GM19239 (cell line): ENCODE measurements at places on chromosomes 6 and 20.

DNA sequence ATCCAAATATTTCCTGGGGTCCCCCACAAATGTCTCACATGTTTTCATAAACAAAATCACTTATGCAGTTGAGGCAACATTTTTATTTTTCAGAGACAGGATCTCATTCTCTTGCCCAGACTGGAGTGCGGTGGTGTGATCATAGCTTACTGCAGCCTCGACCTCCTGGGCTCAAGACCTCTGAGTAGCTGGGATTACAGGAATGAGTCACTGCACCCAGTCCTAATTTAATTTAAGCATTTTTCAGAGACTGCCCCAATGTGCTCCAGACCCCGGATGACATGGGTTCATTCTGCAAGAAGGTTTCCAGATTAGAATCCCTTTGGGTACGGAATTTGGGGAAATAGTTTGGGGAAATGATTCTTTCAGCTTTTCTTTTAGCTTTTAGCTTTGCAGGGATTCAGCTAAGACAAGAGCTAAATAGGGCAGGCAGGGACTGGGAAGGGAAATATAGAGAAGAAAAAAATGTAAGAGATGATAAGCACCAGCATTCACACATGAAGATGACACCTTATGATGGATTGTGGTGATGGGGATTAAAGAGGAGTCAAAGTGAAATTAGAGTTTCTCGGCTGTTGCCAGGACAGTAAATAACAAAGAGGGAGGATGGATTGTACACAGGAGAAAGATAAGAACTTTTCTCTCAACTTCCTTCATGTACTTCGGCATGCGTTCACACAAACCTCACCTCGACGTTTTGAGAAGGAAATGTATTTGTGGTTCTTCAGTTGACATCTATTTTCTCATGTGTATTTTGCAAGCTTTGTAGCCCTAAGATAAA is 169.4 kb upstream of the TAB2 start:
- DNase-seq, result no peak

- no peak for DNase-seq
Measured at GRCh38 chr20:33532753-33533459, 43.0 kb downstream of the CBFA2T2 start.

- no peak for DNase-seq
Measured at GRCh38 chr20:60400567-60400966, 442.3 kb downstream of the CDH26 start.

- no peak for DNase-seq
Measured at GRCh38 chr6:2517855-2518473, 232.8 kb downstream of the MYLK4 start.

GRCh38 chr6:111534231-111534751 is 51.3 kb upstream of the REV3L start:
- DNase-seq, result no peak

DNA sequence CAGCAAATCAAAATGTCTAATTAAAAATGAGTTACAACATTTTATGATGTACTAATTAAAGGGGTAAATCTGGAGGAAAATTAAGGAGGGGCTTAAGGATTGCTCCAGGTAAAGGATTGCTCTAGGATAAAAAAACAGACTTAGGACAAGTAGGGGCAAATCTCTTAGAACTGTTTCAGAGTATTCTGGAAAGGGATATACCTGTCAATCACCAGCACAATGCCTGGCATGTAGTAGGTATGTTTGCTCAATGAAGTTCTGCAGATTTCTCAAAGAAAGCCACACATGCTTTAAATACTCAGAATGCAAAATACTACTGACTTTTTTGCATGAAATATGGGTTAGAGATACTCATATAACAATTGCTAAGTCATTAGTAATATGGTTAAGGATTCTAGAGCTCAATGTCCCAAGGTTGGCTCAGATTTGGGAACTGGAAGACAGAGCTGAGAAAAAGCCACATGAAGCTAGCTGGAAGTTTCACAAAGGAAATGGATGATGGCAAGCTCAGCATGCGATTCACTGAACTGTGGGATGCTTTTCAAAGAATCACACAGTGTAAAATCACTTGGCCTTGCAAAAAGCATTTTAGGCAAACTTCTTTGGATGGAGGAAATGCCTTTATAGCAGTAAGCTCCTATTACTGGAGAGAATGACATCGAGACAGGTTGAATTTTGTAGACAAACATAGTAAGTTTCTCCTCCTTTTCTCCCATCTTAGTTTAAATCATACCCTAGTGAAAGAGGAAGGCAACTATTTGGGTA is 72.8 kb downstream of the MAP3K5 start:
- no peak for DNase-seq

GRCh38 chr6:149990661-149991471 is 27.1 kb downstream of the ULBP1 start:
- no peak for DNase-seq

GRCh38 chr20:752291-752690 is 16.0 kb downstream of the SLC52A3 start:
- no peak for DNase-seq

GRCh38 chr6:169106176-169106575 is 147.5 kb downstream of the THBS2 start:
- DNase-seq, result no peak
